Ascending aorta (tissue), 2 donors: ENCODE measurements at places on chromosomes 12 and 14. TPM values are rescaled to one million over a fixed set of nuclear protein-coding genes. Genes with fewer than 3 reads are reported as not detected.

- no peaks in the 10 kb centered on the region for H3K36me3 ChIP-seq
- DNase-seq: no peak
- no peak overlapping the region for H3K27ac ChIP-seq
- H3K27me3 ChIP-seq: no peaks in the 10 kb centered on the region
Measured at GRCh38 chr14:89747126-89747525, 207.4 kb downstream of the EFCAB11 start.

DNA sequence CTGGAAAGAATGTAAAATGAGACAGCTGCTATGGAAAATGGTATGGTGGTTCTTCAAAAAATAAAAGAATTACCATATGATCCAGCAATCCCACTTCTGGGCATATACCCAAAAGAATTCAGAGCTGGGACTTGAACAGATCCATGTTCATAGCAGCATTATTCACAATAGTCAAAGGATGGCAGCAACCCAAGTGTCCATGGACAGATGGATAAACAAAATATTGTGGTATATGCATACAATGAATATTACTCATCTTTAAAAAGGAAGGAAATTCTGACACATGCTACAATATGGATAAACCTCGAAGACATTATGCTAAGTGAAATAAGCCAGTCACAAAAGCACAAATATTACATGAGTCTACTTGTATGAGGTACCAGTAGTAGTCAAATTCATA lies 9.1 kb downstream of the RAB2B start:
- no peaks in the 10 kb centered on the region for H3K27me3 ChIP-seq
- H3K36me3 ChIP-seq: peaks cover 29% of the 10 kb centered on the region
- H3K4me1 ChIP-seq: no peaks in the 10 kb centered on the region
- DNase-seq: no peak
- no peak overlapping the region for H3K4me3 ChIP-seq
- no peak overlapping the region for H3K27ac ChIP-seq

DNA sequence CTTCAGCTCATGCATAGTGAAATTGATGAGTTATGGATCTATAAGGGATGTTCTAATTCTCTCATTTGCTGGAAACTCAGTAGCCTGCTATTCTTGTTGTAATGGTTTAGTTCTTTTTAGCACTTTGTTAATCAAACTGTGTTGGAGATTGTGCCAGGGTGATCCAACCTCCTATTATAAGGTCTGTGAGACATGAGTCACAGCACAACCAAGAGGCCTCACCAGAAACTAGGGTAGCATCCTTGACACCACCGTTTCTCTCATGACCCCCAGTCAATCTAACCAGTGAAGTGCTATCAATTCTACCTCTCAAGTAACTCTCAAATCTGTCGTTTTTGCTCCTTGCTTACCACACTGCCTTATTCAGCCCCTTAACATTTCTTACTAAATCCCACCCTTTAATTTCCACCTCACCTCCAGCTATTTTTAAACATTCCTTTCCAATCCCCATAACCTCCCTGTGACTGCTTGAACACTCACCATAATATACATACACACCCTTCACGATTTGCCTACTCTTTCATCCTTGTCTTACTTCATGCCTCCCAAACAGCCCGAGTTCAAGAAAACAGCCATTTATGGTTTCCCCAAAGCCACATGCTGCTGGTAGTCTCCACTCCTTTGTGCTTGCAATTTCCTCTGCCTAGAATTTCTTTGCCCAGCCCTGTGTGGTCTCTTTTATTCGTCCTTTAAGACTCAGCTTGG lies 53.9 kb upstream of the NUDT4 start:
- H3K27me3 ChIP-seq: no peaks in the 10 kb centered on the region
- H3K27ac ChIP-seq: no peak overlapping the region
- H3K4me3 ChIP-seq: no peak overlapping the region
- DNase-seq: no peak
- H3K36me3 ChIP-seq: no peaks in the 10 kb centered on the region

GRCh38 chr12:47139000-47139681 lies 59.4 kb upstream of the AMIGO2 start:
- H3K4me3 ChIP-seq: no peak overlapping the region
- H3K4me1 ChIP-seq: no peaks in the 10 kb centered on the region

GRCh38 chr14:79044894-79045624 lies 874.9 kb downstream of the NRXN3 start:
- no peaks in the 10 kb centered on the region for H3K4me1 ChIP-seq
- no peaks in the 10 kb centered on the region for H3K36me3 ChIP-seq
- no peaks in the 10 kb centered on the region for H3K27me3 ChIP-seq
- no peak overlapping the region for H3K4me3 ChIP-seq
- H3K27ac ChIP-seq: no peak overlapping the region
- DNase-seq: no peak

GRCh38 chr12:69900720-69901131 lies 75.7 kb downstream of the MYRFL start:
- H3K4me1 ChIP-seq: no peaks in the 10 kb centered on the region
- no peaks in the 10 kb centered on the region for H3K36me3 ChIP-seq
- no peaks in the 10 kb centered on the region for H3K27me3 ChIP-seq
- no peak overlapping the region for H3K4me3 ChIP-seq
- DNase-seq: no peak

GRCh38 chr14:60349663-60350365 lies 100.8 kb downstream of the PPM1A start:
- DNase-seq: no peak
- H3K4me1 ChIP-seq: no peaks in the 10 kb centered on the region
- no peak overlapping the region for H3K27ac ChIP-seq
- no peaks in the 10 kb centered on the region for H3K36me3 ChIP-seq
- H3K27me3 ChIP-seq: no peaks in the 10 kb centered on the region

GRCh38 chr12:91205811-91206210 lies 23.2 kb upstream of the DCN start:
- H3K4me3 ChIP-seq: no peak overlapping the region
- no peaks in the 10 kb centered on the region for H3K27me3 ChIP-seq
- H3K4me1 ChIP-seq: no peaks in the 10 kb centered on the region
- no peaks in the 10 kb centered on the region for H3K36me3 ChIP-seq
- no peak overlapping the region for H3K27ac ChIP-seq
- no peak for DNase-seq

- no peak for DNase-seq
- H3K36me3 ChIP-seq: no peaks in the 10 kb centered on the region
- no peak overlapping the region for H3K27ac ChIP-seq
- no peak overlapping the region for H3K4me3 ChIP-seq
- H3K27me3 ChIP-seq: no peaks in the 10 kb centered on the region
Measured at GRCh38 chr14:22255017-22255950, 333.7 kb downstream of the DAD1 start.

GRCh38 chr12:124397399-124397679 lies 102.4 kb downstream of the RFLNA start:
- peaks cover 60% of the 10 kb centered on the region for H3K4me1 ChIP-seq
- no peak for DNase-seq
- H3K4me3 ChIP-seq: no peak overlapping the region
- H3K36me3 ChIP-seq: peaks cover 43% of the 10 kb centered on the region
- H3K27me3 ChIP-seq: no peaks in the 10 kb centered on the region

- H3K36me3 ChIP-seq: no peaks in the 10 kb centered on the region
- H3K27ac ChIP-seq: no peak overlapping the region
- no peak for DNase-seq
- H3K4me3 ChIP-seq: no peak overlapping the region
- H3K27me3 ChIP-seq: no peaks in the 10 kb centered on the region
Measured at GRCh38 chr12:79534029-79534867, 156.5 kb downstream of the PAWR start.

GRCh38 chr12:124177276-124177950 lies 117.5 kb upstream of the RFLNA start:
- no peak overlapping the region for H3K4me3 ChIP-seq
- H3K4me1 ChIP-seq: no peaks in the 10 kb centered on the region
- no peak for DNase-seq
- no peaks in the 10 kb centered on the region for H3K27me3 ChIP-seq
- H3K36me3 ChIP-seq: no peaks in the 10 kb centered on the region
- no peak overlapping the region for H3K27ac ChIP-seq

DNA sequence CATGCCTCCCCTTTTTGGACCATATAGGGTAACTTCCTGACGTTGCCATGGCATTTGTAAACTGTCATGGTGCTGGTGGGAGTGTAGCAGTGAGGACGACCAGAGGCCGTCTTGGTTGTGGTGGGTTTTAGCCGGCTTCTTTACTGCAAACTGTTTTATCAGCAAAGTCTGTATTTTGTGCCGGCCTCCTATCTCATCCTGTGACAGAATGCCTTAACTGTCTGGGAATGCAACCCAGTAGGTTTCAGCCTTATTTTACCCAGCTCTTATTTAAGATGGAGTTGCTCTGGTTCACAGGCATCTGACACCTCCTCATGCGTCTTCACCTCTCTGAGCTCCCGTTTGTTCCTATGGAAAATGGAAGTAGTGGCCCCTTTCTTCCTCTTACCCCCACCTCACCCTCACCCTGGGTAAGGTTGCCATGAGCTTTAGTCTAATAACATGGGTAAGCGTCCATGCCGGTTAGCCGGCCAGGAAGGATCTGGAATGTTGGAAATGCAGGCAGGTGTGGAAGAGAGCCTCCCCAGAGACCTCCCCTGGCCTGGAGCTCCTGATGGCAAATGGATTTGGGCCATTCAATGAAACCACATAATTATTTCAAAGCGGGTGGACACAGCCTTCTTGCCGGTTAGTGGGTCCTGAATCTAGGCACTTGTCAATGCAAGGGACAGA lies 18.6 kb downstream of the HHIPL1 start:
- no peaks in the 10 kb centered on the region for H3K36me3 ChIP-seq
- H3K27ac ChIP-seq: no peak overlapping the region
- H3K4me1 ChIP-seq: no peaks in the 10 kb centered on the region
- no peak overlapping the region for H3K4me3 ChIP-seq
- no peak for DNase-seq

DNA sequence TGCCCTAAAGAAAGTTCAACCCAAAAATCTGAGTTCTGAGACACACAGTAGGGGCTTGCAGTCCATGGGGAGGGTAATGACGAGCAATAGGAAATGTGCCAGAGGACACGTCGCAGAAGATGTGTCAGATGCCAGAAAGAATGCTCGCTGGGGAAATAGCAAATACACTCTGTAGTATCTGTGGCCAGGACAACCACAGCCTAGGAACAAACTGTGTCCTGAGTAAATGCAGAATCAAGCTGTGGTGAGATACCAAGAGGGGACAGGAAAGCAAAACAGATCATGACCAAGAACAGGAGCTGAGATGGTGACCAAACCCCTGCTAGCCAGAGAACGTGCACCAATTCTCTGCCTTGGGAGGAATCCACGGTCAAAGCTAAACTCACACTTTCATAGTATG lies 9.1 kb downstream of the CRACR2A start:
- H3K36me3 ChIP-seq: no peaks in the 10 kb centered on the region
- no peak overlapping the region for H3K27ac ChIP-seq
- no peak overlapping the region for H3K4me3 ChIP-seq
- H3K27me3 ChIP-seq: no peaks in the 10 kb centered on the region
- H3K4me1 ChIP-seq: no peaks in the 10 kb centered on the region

GRCh38 chr12:3578557-3578956 lies 87.6 kb downstream of the PRMT8 start:
- no peaks in the 10 kb centered on the region for H3K27me3 ChIP-seq
- H3K27ac ChIP-seq: no peak overlapping the region

- DNase-seq: no peak
- peak overlapping the region; percentile 83 for H3K4me3 ChIP-seq
- no peaks in the 10 kb centered on the region for H3K36me3 ChIP-seq
Measured at GRCh38 chr12:754473-754820, 2.1 kb downstream of the WNK1 start.

DNA sequence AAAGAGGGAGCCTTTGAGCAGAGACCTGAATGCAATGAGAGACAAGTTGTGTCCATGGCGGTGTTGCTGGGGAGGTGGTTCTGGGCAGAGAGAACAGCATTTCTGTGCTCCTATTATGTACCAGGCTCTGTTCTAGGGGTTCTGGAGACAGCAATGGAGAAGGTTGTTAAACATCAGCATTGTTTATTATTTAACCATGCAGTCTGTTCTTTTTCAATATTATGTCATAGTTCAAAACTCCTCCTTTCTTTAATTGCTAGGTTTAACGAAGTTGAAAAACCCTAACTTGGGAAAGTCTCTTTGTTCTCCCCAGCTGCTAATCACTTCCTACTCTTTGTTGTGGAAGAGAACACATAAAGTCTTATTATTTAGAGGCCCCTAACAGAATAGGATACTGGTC lies 279.3 kb downstream of the RAD51B start:
- no peaks in the 10 kb centered on the region for H3K4me1 ChIP-seq
- H3K4me3 ChIP-seq: no peak overlapping the region
- DNase-seq: no peak
- peak overlapping the region; percentile 71 for H3K27ac ChIP-seq
- no peaks in the 10 kb centered on the region for H3K36me3 ChIP-seq

PYGL gene
- 13.8 TPM for total RNA-seq

MANSC4 gene
- total RNA-seq: not detected

RPL6 gene
- total RNA-seq: 951 TPM

RNASE3 gene
- not detected for total RNA-seq

WDHD1 gene
- 0.11 TPM for total RNA-seq

SERPINA9 gene
- total RNA-seq: not detected

TSPAN11 gene
- total RNA-seq: 5.2 TPM

KRT7 gene
- 153 TPM for total RNA-seq

CCDC175 gene
- total RNA-seq: not detected
